Mucosa of gallbladder (tissue), 1 donor: ENCODE measurements at places on chromosomes 13 and 19.

DNA sequence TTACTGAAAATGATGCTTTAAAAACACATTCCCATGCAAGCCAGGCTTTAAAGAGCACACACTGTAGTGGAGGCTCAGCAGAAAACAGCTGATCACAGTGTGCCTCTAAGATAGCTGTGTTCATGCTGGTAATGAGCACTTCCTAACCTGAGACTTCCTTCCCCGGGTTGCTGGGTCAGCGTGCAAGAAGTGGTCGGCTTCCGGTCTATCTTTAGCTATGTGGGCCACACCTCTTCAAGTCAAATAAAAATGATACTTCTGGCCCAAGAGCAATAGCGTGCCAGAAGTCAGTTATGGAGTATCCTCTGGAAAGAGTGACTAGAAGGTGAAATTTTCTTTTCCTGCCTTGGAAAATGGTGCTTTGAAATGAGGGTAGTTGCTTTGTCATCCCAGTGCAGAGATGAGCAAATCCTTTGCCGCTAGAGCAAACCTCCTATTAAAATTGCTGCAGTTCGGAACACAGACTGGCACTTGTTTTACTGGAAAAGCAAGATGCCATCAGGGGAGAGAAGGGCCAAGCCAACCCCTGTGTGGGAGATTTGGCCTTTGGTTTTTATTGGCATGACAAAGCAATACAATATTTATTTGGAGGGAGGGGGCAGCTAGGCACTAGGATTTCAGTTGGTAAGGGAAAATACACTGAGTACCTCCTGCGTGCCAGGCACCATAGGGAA lies 64.2 kb downstream of the ARHGAP35 start:
- no peak for DNase-seq

DNA sequence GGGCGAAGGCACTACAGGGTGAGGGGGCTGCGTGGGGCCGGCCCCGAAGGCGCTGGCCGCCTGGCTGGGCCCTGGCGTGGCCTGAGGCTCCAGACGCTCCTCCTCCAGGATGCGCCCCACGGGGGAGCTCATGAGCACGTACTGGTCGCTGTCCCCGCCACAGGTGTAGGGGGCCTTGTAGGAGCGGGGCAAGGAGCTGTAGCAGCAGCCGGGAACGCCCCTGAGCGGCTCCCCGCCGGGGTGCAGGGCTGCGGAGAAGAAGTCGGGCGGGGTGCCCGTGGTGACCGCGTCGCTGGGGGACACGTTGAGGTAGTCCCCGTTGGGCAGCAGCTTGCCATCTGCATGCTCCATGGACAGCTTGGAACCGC lies 3.0 kb downstream of the IRS2 start:
- DNase-seq = no peak

- no peak for DNase-seq
Measured at GRCh38 chr13:48583859-48584311, 51.0 kb upstream of the RCBTB2 start.

GRCh38 chr13:100648354-100648753 lies 26.2 kb downstream of the TMTC4 start:
- DNase-seq = no peak
